ENCODE measurements at places on chromosomes 2 and 18.
A peak's percentile ranks its signal among the peaks of the same experiment; 100 is the strongest.

DNA sequence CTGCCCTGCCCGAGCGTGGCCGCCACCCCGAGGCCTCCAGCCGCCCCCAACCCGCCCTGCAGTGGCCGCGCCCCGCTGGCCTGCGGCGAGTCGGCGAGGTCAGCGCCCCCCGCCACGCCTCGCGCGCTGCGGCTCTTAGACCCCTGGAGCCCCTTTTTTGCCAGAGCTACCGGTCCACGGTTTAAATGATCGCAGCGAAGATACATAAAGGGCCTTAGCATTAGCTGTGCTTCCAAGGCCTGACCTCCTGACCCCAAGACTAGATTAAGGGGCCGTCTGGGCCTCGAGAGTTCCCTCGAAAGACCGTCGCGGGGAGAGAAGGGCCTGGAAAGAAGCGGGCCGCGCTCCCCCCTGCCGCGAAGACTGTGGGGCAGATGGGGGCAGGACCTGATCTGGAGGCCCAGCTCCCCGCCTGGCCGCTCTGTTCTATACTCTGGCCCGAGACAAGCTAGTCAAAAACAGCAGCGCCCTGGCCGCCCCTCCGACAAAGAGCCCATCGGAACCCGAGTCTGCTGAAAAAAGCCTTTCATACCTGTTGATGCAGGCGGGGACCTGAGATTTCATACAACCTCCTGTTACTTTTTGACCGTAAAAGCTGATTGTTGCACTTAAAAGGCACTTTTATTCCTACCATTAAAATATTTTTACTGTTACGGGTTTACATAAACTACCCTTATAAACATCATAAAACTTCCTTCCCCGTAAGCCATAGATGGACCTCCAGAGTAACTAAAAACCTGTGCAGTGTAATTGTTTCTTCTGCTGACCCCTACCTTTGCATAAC is 68.7 kb upstream of the PSMD14 start:
- no peak for DNase-seq

DNA sequence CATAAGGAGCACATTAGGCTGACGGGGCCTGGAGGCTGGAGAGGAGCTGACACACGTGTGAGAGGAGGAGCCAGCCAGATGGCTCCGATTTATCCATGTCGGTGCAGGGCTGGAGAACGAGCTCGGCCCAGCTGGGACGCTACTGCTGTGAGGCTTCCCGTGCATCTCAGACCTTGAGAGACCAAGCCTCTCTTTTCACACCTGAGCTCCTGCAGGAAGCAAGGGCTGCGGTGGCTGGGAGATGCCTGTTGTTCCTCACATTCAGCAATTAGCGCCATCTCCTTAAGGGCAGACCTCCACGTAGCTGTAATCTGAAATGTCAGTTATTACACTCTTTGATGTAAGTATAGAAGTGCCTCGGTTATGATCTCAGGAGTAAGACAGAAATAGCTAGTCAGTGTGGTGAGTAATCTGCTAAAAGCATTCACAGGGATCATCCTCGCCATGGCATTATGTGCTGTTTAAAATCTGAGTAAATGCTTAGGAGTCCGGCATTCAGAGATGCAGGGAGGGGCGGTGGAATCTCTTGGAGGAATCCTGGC is 107.9 kb downstream of the PRKCE start:
- DNase-seq: peak; percentile 19

- DNase-seq: no peak
These were observed 1034.9 kb upstream of the FANCL start for GRCh38 chr2:59276033-59276432.

DNA sequence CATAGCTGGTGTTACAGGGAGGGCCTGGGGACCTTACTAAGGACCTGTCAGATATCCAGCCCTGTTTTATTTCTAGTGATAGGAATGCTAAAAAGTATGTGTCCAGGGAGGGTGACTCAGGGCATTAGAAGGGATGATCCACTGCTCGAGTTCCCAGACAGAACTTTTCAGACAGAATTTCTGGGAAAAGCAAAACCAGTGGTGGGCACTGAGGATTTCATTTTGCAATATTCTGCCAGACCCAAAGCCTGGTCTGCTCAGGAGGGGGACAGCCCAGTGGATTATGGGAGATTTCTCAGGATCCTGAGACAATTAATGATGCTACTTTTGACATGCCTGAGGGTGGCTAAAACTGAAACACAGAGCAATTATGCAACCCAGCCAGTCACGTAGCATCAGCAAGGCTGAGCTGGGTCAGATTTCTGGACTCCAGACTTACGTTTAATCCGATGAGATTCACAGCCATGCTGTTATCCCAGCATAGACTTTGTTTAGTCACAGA is 4.7 kb upstream of the KCNE4 start:
- no peak for DNase-seq

GRCh38 chr18:36031407-36031806 is 36.0 kb downstream of the RPRD1A start:
- no peak for DNase-seq

- no peak for DNase-seq
These were observed 31.1 kb upstream of the GMCL1 start for GRCh38 chr2:69798290-69798908.

All from RKO (cell line).